ENCODE measurements at places on chromosomes 7 and 10. TPM values are rescaled to one million over a fixed set of nuclear protein-coding genes. Genes with fewer than 3 reads are reported as not detected.
A peak's percentile ranks its signal among the peaks of the same experiment; 100 is the strongest.

- no peak for DNase-seq
Observed at GRCh38 chr10:103452506-103453230, 498 bp upstream of the CALHM2 start.

DNA sequence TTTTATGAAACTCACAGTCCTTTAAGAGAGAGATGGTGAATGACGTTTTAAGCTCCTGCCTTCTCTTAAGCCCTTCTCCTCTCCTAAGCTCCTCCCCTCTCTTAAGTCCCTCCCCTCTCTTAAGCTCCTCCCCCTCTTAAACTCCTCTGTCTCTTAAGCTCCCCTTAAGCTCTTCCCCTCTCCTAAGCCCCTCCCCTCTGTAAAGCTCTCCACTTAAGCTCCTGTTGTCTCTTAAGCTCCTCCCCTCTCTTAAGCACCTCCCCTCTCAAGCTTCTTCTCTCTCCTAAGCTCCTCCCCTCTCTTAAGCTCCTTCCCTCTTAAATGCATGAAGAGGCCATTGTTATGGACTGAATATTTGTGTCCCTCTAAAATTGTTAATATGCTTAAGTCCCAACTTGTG lies 1180.6 kb upstream of the AUTS2 start:
- no peak for DNase-seq

GRCh38 chr10:110508159-110508788 lies 10.6 kb downstream of the DUSP5 start:
- DNase-seq, result peak; percentile 60

DNA sequence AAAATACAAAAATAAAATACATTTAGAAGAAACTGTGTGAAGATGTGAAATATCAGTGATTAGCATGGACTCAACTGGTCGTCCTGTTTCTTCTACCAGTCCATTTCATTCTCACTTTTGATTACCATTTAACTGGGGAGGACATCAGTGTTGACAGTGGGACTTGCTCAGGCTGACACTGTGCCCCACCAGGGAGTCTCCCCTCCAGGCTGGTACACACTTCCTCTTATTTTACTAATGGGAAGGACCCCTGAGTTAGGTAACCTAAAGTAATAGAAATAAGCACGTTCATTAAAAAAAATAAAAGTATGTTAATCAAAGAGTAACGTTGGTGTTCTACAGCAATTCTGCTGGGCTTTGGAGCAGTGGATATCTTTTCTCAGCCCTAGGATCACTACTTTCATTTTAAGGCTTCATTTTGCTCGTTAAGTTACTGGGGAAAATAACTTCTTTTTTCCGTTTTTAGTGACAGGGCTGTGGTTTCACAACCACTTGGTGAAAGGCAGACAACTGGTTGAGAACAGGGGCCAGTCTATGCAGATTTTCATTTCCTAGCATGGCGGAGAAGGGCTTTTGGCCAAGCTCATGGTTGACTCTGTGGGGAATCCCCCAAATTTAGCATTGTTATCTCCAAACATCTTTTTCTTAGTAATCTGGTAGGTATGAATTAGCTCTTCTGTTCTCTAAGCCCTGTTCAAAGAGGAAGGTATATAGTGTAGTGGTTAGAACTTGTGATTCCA lies 2.1 kb downstream of the SNX10 start:
- DNase-seq, result no peak

GRCh38 chr10:2633630-2634029 lies 433.7 kb upstream of the PFKP start:
- DNase-seq, result no peak

- no peak for DNase-seq
Observed at GRCh38 chr10:49289480-49289879, 9.5 kb upstream of the C10orf71 start.

The CFAP70 gene
- total RNA-seq, result 0.34 TPM
